ENCODE measurements at places on chromosomes 6 and 20. TPM values are rescaled to one million over a fixed set of nuclear protein-coding genes. Genes with fewer than 3 reads are reported as not detected.
A peak's percentile ranks its signal among the peaks of the same experiment; 100 is the strongest.

GRCh38 chr20:52496191-52496590 is 304.6 kb upstream of the ZFP64 start:
- no peak for DNase-seq

GRCh38 chr6:52994839-52995088 is 320 bp downstream of the GSTA4 start:
- DNase-seq, result no peak

DNA sequence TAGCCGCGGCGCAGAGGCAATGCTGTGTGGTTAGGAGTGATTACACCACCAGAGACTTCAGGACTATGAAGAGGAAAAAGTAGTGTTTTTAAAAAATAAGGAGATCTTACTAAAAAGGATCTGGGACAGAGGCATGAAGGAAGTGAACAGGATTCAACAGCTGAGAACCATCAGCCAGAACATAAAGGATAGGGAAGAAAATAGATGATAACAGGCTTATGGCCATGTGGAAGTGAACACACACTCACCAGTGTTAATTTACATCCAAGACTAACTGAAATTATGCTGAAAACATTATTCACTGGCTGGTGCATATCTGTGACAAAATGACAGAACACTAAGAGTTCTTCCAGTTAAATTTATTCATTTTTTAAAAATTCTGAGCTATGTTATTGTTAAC is 47.5 kb upstream of the BCLAF1 start:
- DNase-seq, result no peak

DNA sequence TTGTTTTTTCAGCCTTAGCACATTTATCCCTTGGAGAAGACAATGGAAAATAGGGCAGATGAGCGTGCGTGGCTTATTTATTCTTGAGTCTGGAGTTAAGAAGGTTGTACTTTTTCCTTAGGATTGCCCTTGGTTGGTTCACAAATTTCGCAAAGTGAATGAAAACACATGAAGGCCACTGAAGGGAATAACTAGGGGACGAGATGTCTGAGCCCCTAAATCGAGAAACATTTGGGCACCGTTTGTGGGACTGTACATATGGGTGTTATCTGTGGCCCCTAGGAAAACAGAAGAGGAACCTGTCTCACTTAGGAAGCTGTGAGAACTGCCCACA is 19.4 kb upstream of the TRIM27 start:
- DNase-seq, result no peak

- DNase-seq, result no peak
These were observed 17.4 kb downstream of the CHRNA4 start for GRCh38 chr20:63343460-63344445.

GRCh38 chr20:35773154-35773751 is 1.4 kb downstream of the PHF20 start:
- DNase-seq, result peak; percentile 66

- no peak for DNase-seq
These were observed 40.6 kb downstream of the TOX2 start for GRCh38 chr20:43955062-43955749.

GRCh38 chr6:158410784-158411183 is 98.5 kb downstream of the TULP4 start:
- no peak for DNase-seq

DNA sequence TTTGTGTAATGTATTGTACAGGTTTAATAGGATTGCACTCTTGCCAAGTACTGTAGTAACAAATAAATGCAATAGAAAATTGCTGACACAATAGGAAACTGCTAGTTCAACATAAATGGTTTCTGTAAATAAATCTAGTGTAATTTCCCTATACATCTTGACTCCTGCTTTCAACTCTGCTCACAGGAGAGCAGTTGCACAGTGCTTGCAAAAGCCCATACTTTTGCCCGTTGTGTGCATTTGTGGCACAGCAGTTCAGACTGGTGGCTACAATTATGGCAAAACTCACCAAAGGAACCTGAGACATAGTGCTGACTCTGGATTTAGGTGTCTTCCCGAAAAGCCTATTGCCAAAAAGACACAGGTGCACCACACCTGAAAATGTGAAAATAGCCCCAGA is 953.3 kb upstream of the SLC35B3 start:
- no peak for DNase-seq

- peak; percentile 48 for DNase-seq
These were observed 50.5 kb downstream of the MCUR1 start for GRCh38 chr6:13763740-13764381.

DNA sequence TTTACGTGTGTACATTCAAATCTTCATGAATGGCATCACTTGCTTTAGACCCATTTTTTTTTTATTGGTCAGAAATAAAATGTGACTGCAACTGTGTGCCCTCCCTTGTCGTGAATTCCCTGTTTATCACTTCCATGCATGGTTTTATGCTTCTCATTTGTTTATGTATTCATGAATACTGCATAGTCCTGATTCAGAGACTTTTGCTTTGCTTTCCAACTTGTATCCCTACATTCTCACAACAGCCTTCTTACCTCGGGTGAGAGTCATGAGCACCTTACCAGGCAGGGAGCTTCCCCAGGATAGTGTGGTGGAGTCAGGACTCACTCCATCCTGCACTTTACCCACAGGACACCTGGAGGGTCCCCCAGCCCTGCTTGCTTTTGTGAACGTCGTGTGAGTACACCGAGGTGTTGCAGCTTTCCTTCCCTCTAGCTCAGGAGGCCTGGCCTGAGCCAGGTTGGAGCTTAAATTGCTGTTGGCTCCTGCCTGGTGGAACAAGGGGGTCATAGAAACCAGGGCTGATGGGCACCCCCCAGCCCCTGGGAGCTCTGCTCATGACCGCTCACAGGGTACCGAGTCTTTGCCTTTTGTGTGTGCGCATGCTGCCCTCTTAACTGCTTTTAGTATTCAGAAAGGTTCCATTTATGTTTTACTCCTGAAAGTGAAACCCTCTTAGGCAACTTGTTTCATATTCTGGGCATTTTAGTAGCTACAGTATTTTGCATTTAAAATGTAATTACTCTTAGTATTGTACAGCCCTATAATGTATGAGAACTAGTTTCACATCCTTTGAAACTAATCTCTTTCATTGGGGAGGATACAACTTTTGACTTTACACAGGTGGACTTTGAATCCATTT is 66.0 kb downstream of the CDS2 start:
- no peak for DNase-seq

- no peak for DNase-seq
These were observed 14.0 kb upstream of the GMPR start for GRCh38 chr6:16224409-16224808.

DNA sequence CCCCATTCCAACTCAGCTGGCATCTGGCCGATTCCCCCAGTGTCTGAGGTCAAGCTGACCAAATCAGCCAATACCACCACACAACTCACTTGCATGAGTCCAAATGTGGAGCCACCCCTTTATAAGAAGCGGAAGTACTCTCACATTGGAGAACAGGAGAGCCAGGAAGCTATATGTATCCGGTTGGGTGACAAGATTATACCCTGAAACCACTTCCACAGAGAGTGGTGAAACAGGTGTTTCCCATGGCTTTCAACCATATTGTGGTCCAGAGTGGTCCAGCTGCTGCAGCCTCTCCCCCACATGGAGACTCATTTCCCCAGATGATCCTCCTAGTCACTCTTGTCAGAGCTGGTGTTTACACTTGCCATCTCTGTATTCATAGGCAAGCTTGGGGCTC is 24.0 kb upstream of the SERINC1 start:
- DNase-seq, result no peak

DNA sequence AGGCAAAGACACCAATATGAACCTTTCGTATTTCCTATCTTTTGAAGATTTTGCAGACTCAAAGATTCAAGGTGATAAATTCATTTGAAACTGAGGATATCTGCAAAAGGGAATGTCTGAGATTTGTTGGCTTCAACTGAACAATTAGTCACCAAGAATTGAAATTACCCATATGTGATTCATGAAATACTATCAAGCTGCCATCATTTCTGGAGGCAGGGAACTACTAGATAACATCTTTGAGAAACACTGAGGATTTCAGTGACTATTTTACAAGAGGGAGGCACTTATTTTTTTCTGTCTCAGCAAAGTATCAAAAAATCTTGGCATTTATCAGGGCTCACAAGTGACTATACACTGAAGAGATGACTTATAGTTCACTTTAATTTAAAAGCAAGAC is 39.8 kb upstream of the MMS22L start:
- no peak for DNase-seq

DNA sequence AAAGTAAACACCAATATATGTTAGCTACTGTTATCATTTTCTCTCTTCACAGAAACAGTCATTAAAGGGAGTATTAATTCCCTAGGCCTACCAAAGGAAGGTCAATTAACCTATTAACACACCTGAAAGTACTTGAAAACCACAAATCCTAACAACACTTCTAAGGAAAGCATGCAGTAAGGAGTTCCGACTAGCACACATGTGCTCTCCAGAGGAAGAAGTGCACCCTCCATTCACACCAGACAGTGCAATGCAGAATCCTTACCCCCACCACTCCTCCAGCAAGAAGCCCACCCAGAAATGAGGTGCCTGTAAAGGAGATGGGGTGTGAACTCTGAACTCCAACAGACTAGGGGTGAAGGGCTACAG is 58.7 kb downstream of the EPB41L2 start:
- no peak for DNase-seq

DNA sequence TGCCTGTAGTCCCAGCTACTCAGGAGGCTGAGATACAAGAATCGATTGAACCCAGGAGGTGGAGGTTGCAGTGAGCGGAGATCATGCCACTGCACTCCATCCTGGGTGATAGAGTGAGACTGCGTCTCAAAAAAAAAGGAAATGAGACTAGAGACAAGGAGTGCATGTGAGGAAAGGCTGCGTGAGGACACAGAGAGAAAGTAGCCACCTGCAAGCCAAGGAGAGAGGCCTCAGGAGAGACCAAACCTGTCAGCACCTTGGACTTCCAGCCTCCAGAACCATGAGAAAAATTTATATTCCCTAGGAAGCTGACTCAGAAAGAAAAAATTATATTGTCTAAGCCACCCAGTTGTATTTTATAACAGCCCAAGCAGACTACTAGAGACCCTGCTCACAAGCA is 7.4 kb upstream of the BEND3 start:
- no peak for DNase-seq

DNA sequence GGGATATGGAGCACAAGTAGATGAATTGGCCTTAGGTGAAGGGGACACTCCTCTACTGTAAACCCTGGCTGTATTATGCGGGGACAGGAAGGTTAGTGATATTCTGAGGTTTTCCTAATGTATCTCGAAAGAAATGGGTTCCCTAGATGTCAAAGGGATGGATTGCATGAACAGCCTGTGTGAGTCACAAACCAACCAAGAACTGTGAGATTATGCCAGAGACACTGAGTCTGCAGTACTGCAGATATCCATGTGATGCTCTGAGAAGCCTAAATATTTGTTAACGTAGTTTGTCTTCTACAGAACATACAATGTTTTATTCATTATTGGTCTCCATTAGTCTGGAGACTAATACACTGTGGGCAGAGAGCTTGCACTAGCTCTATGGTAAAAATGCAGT is 182.2 kb downstream of the AKAP7 start:
- no peak for DNase-seq

DNA sequence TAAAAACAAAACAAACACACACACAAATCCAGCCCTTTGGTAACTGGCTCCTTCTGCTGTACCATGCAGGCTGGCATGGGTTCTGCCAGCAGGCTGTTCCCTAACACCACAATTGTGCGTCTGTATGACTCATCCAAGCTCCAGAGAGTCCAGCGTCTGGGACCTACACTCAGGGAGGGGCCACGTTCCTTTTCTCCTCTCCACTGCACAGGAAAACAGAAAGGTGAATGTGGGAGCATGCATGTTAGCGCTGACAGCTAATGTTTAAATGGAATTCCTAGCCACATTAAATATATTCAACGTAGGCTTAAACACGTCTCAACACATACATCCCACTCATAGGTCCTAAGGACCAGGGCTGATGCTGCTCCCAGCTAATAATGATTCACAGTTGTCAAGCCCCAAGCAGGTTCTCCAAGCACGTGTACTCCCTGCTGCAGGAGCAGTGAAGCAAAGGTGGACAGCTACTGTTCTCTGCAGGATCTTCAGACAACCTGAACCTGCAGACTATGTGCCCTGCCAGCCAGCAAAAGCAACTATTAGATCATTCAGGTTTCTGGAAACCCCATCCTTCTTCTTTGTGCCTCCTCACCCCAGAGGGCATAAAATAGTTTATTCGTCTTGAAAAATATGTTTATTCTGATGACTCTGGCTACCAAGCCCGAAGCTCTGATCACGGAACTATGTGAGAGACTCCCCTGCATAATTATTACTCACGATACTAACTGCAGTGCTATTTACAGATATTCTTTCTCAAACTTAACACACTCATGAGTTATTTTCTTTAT is 20.9 kb downstream of the MAP1LC3A start:
- no peak for DNase-seq

GRCh38 chr6:19719691-19720128 is 117.5 kb upstream of the ID4 start:
- DNase-seq, result no peak

- no peak for DNase-seq
These were observed 1.2 kb downstream of the ENTPD6 start for GRCh38 chr20:25196786-25197120.

DNA sequence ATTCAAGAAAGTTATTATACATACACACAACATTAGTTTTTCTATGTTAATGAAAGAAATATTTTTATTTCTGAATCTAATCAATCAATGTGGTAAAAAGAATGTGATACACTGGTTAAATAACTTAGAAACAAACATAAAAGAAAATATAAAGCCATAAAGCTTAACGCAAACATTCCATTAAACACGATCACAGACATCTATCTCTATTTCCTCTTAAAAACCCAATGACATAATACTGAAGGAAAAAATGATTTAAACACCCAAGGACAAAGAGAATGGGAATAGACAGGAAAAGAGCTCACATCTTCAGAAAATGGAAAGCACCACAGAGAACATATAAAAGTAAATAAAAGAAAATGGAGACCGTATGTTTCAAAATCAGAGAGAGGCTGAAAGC is 19.4 kb downstream of the ZUP1 start:
- DNase-seq, result no peak

GRCh38 chr6:32952817-32953739 is at the start of gene HLA-DMA:
Gene HLA-DMA, minus strand, starts transcription at chr6:32953097. Its CDS starts 61 bp downstream, at chr6:32953036.
- peak; percentile 93 for DNase-seq

DNA sequence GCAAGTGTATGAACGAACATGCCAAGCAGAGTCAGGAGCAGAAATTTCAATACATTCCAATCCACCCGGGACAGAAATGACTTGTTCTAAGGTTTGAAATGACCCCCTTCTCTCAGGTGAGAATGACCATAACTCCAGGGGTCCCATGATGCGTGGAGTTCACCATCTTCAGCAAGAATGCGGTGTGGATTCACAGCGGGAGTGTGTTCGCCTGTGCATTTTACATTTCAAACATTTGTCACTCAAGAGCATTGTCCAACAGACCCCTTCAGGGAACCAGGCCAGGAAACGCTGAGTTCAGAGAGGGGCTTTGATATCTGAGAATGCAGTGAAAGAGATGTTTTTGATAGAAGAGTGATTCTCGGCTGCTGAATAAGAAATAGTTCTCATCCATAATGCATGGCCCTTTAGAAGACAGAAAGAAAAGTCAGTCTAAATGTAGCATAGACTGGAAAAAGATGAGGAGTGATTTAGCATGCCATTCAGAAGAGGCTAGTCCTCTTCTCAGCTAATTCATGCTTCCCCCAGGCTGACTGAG is 200.3 kb upstream of the KCNG1 start:
- DNase-seq, result no peak

RREB1 gene
- total RNA-seq, result 25.7 TPM

FABP7 gene
- not detected for total RNA-seq

MMP24OS gene
- 23.8 TPM for total RNA-seq

PNLDC1 gene
- 1.1 TPM for total RNA-seq

CYP39A1 gene
- 3.7 TPM for total RNA-seq

HSF2 gene
- total RNA-seq, result 31.1 TPM

ISM1 gene
- 3.0 TPM for total RNA-seq
